ENCODE measurements at places on chromosomes 5 and 9.

DNA sequence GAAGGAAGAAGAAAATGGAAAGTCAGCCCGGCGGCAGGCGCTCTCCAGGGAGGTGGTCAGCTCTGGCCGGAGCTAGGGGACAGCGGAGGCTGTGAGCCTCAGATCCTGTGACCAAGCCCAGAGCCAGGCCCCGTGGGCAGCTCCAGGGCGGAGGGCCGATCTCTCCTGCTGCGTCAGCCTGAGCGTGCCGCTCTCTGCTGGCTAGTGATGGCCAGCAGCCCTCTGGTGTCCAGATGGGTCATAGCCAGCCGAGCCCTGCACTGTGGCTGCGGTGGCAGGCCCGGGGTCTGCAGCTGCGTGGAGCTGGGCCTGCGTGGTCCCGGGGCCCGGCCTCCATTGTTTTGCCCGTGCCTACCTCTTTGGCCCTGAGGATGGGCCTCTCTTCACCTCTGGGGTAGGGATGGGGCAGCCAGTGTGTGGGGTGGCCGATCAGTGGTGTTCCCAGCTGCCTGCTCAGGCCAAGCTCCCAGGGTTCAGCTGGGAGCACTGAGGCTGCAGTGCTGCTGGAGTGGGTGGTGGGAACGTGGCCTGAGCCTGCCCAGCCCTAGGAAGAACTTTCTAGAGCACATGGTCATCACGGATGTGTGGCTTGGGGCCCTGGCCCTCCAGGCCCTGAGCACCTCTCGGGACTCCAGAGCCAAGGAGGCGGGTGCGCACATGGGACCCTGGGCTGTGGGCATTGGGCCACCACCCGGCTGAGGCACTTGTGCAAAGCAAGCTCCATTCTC lies 17.1 kb upstream of the NRARP start:
- DNase-seq, result no peak

- peak; percentile 41 for DNase-seq
Observed at GRCh38 chr5:74684900-74685851, at the start of gene HEXB. TSS of gene HEXB (plus strand) at chr5:74685233. CDS start at chr5:74685261, 28 bp downstream.

DNA sequence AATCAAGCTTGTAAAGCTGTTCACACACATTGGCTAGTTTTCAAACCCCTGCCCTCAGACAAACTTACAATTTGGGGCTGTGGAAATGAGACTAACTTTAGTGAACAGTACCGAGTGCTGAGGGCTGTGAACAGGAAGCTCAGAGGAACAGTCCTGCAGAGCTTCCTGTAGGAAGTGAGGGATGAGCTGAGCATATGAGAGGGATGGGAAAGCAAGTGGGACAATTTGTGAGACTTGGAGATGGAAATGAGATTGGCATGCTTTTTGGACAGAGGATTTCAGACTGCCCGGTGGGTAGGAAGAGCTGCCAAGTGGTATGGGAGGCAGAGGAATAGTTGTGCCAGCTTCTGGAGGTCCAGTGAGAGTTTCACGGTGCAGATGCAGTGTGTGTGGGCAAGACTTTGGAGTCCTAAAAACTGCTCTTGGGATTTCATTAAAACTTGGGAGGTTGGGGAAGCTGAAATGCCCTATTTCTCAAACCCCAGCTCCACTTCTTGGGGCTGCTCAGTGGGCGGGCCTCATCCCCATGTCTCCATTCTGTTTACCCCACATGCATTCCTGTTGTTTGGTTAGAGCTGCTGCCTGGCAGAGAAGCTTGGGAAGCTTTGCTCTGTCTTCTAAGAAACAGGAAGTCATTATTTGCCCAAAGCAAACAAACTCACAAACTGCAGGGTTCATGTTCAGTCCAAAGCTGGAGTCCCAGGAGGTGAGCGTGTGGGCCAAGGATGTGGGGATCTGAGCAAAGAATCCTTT lies 267.5 kb downstream of the ZSWIM6 start:
- DNase-seq, result no peak

DNA sequence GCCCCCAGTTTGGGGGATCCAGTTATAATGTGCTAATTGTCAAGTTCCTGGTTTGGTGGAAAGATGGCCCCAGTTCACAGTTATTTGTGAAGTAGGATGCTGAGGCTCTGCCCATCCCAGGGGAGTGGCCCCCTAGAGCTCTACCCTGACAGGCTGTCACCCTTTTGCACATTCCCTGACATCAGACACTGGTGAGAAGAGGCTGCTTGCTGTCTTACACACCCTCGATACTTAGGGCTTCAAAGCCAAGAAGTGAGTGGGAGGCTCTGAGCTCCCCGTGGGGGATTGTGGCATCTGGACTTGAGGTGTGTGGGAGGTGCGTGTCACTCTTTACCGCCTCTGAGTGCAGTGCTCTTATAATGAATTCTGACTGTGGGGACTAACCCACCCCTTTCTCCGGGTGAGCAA lies 168.5 kb downstream of the DOCK2 start:
- DNase-seq, result no peak

DNA sequence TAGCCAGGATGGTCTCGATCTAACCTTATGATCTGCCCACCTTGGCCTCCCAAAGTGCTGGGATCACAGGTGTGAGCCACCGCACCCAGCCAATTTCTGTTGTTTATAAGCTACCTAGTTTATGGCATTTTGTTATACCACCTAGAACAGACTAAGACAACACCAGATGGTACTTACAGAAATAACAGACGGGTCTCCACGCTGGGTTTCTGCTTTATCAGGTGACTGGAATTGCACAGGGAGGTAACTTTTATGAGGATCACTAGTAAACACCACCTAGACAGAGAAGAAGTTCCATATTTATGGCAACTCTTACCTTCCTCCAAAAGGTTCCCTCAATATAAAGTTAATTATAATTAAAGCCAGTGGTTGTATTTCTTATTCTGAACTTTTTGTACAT lies 74.0 kb downstream of the CEMIP2 start:
- no peak for DNase-seq

GRCh38 chr5:112689155-112689909 lies 48.4 kb upstream of the APC start:
- no peak for DNase-seq

DNA sequence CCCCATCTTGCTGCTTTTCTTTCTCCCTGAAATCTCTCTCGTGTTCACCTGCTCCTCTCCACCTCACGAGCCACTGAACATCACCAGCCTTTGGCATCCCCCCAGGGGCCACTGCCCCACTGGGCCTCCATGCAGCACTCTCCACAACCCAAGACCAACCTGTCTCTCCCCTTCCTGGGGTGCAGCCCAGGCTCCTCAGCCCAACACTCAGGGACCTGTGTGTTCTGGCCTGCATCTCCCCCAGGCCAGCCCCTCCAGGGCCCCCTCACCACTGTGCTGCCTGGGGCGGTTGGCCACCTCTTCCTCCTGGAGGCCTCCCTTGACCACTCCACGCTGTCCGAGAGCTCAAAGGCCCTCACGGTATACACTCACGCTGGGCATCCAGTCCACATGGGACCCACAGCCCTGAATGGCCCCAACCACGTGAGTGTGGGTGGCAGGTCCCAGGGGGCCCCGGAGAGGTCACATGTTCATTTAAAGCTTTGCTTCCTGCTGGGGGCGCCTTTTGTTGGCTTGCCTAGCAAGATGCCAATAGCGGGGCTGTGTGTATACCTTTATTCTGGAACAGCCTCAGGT lies 453 bp upstream of the DOK3 start:
- no peak for DNase-seq

DNA sequence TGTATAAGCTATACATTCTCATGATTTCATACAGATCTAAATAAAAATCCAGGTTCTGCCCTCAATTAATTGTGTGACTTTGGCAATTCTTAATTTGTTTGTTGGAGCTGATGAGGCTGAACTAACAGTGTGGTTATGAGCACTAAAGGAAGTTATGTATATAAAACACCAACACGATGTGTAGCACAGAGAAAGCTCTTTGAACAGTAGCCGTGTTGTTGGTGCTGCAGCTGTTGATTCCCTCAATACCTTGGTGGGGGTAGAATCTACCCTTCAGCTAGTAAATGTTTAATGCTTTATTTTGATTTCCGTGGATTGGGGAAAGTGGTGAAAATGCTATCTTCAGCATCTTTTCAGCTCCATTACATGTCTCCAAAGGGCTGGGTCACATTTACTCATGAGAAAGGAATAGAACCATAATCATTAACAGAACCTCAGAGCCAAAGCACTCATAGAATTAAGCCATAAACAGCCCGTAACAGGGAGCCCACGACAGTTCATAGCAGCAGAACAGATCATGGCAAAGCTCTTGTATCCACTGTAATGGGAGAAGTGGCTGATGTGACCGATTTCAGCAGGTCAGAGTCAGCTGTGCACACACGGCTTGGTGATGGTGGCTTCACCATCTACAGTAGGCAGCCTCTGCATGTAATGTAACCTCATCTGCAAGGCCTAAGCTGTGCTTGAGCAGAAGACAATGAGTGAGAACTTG lies 332.7 kb downstream of the DIRAS2 start:
- no peak for DNase-seq

- DNase-seq, result peak; percentile 6
Observed at GRCh38 chr5:101796427-101796826, 499.7 kb downstream of the SLCO4C1 start.

DNA sequence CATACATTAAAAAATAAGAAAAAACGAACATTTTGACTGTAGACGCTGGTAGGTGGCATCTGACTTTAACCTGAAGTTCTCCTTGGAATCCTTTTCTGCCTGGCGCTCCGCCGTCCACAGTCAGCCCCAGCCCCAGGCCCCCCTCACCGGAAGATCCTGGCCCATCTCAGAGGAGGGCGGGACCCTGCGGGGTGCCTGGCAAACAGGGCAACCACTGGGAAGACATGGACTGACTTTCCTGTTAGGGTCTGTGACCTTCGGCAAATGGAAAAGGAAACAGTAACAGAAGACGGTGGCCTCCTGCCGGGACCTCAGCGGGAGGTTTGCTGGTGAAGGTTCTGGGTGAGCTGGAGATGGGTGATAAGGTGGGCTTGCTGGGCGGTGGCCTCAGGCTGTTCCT lies 11.7 kb upstream of the EGR1 start:
- no peak for DNase-seq

- no peak for DNase-seq
Observed at GRCh38 chr5:51389577-51390463, 6.6 kb downstream of the ISL1 start.

GRCh38 chr5:76552546-76552945 lies 70.7 kb downstream of the F2RL2 start:
- DNase-seq, result no peak

- DNase-seq, result no peak
Observed at GRCh38 chr5:135487037-135487395, 34.9 kb upstream of the TIFAB start.

DNA sequence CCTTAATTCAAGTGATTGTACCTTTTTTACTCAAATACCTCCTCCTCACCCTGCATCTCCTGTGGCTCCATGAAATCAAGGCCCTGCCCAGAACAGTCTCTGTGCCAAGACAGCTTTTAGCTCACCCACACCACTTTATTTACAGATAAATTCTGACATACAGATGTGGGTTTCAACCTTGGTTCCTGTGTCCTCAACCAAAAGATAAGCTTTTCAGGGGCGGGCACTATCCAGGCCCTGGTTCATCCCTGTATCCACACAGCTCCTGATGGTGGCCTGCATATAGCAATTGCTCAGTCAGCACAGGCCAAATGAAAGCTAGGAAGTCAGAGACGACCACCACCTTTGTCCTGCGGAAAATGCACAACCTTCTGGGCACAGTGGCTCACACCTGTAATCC lies 8.3 kb downstream of the SHB start:
- no peak for DNase-seq

DNA sequence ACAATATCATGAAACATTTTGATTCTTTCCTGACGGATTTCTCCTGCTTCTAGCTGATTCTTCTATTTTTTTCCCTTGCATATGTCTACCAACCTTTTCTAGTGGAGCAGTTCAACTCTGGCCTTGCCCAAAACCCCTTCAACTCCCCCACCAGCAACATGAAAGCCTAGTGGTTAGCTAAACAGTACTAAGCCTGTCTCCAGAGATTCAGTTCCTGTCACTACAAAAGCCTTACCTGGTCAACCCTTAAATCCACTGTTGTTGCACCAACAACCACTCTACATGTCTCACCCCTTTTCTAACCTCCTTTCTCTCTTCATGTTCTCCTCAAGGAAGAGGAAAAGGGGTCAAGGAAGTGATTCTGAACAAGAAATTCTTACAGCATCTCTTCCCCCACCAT lies 74.8 kb upstream of the PIK3R1 start:
- no peak for DNase-seq

GRCh38 chr5:172849606-172850453 lies 15.8 kb downstream of the ERGIC1 start:
- no peak for DNase-seq

DNA sequence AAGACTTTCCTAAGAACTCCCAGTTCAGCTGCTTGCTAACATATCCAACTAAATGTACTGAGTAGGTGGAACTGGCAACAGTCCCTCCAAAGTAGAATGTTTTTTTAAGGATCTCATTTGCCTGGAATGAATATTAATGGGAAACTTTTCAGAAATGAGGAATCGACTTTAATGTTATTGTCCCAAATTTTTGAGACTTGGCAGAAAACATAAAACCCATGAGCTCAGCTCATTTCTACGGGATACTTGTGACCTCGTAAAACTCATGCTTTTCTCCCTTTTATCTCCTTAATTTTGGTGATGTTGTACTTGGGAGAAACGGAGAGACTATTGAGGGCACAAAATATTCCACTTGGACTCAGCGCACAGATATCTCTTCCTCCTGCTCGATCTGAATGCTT lies 296.8 kb downstream of the EBF1 start:
- no peak for DNase-seq

DNA sequence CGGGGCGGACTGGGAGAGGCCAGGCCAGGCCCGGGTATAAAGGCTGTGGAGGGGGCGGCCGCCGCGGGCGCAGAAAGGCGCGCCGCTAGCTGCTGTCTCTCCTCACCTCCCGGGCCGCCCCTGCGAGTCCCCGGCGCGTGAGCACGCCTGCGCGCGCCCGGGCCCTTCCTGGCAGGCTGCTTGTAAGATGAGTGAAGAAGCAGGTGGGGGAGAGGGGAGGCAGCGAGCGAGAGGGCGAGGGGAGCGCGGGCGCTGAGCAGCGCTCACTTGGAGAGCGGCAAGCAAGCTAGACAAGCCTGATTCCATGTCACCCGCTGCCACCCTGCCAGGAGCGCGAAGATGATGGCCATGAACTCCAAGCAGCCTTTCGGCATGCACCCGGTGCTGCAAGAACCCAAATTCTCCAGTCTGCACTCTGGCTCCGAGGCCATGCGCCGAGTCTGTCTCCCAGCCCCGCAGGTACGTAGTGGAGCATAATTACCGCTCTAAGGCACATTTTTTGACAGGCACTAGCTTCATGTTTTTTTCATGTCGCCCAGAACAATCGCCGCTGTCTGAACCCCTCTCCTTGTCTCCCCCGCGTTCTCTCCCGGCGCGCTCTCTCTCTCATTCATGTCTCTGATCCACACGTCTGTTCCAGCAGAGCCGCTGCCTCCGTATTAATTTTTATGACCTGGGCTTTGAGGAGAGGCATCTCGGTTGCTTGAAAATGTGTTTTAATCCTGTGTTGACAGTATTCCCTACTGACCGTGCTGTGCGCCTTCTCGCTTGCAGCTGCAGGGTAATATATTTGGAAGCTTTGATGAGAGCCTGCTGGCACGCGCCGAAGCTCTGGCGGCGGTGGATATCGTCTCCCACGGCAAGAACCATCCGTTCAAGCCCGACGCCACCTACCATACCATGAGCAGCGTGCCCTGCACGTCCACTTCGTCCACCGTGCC lies at the start of gene POU4F3:
TSS of gene POU4F3 (plus strand) at position 66 of the 941 bp plus-strand sequence. CDS start at position 340, 274 bp downstream.
- no peak for DNase-seq

GRCh38 chr9:136206602-136207275 lies 1.8 kb upstream of the LHX3 start:
- peak; percentile 71 for DNase-seq

GRCh38 chr5:157215514-157216167 lies 35.0 kb downstream of the ITK start:
- DNase-seq, result no peak

GRCh38 chr5:131305906-131306305 lies 42.1 kb downstream of the CDC42SE2 start:
- no peak for DNase-seq
